ENCODE measurements at places on chromosomes 12 and 14.

- no peak for DNase-seq
These were observed 83.5 kb downstream of the SAMD4A start for GRCh38 chr14:54650331-54650958.

DNA sequence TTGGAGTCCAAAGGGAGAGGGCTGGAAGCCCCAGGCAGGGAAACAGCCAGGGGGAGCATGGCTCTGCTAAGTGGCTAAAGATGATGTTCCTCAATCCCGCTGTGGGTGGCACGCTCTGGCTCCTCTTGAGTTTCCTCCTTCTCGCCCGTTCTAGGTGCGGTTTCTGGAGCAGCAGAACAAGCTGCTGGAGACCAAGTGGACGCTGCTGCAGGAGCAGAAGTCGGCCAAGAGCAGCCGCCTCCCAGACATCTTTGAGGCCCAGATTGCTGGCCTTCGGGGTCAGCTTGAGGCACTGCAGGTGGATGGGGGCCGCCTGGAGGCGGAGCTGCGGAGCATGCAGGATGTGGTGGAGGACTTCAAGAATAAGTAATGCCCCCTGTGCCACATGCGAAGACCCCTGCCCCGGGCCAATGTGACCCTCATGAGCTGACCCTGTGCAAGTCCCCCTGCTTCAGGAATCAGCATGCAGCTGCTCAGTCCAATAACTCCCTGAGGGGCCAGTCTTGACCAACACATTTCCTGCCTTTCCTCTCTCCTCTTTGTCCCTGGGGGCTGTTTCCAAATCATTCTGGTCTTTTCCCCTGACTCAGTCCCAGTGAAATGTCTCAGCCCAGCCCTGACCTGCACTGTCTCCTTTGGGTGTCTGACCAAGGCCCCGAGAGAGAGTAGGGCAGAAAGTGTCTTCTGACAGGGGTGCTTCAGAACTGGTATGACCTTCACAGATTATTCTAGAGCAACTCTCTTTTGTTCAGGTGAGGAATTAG lies 2.1 kb downstream of the KRT7 start:
- DNase-seq = no peak

GRCh38 chr12:113305281-113305856 lies 29.5 kb downstream of the SLC8B1 start:
- DNase-seq = no peak

DNA sequence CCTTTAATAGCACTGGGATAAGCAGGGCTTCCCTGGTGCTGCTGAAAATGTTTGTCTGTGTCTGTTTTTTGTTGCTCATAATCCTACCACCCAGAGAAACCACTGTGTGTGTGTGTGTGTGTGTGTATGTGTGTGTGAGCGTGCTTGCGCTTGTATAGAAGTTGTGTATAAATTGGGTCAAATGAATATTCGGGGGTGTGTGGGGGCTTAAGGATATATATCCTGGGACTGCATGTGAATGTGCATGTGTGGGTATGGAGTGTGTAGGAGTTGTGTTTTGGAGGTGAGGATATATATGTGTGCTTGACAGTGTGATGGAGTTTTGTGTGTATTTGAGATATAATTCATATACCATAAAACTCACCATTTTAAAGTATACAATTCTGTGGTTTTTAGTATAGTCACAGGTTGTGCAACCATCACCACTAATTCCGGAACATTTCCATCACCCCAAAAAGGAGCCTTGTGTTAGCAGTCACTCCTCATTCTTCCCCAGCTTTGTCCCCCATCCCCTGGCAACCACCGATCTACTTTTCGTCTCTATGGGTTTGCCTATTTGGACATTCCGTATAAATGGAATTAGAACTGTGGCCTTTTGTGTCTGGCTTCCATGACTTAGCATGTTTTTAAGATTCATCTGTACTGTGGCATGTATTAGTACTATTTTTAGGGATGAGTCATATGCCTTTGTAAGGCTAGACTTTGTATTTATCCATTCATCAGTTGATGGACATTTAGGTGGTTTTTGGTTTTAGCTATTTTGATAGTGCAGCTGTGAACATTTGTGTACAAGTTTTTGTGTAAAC lies 25.6 kb downstream of the TCTN1 start:
- DNase-seq = no peak

- no peak for DNase-seq
These were observed 68.3 kb downstream of the LLPH start for GRCh38 chr12:66062290-66062625.

DNA sequence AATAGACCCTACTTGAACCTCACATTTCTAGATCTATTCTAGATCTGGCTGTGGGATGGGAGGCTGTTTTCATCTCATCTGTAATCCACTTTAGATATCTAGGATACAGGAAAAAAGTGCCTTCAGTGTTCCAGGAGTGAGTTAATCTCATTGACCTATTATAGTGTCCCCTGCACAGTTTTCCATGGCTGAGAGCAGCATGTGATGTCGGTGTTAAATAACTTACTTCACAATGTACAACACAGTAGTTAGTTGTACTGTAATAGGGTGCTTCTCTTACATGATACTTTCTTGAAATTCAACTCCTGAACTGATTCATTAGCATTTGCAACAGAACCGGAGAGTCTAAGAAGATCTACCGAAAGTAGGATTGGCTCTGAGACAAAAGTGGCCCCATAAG lies 62.6 kb downstream of the TMEM117 start:
- no peak for DNase-seq

DNA sequence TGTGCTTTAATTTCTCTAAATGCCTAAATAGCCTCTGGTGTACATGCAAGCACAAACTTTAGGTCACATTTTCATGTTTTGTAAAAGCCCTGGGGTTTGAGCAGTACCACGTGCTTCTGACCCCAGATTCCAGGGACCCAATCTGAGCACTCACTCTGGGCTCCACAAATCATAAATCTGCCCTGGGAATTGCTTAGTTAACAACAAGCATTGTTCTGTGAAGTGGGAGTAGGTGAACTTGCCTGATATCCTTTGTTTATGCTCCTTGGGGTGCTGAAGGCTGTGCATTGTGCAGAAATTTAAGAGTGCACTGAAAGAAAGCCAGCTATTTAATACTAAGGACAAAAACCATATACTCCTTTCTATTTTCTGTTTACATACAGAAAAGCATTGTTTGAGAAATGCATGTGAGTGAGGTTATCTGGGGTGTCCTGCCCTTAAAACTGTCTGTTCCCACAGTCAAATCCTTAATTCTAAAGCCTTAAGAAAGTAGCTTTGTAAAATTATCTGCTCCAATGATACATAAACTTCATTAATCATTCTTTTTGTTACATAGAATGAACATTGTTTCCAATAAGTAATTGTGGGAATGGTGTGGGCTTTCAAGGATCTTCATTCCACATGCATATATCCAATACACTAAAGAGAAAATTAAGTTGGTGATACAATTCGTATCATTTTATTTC lies 258.6 kb upstream of the NPAS3 start:
- DNase-seq = no peak

- DNase-seq = no peak
These were observed 23.8 kb upstream of the PCNX4 start for GRCh38 chr14:60067882-60068281.

DNA sequence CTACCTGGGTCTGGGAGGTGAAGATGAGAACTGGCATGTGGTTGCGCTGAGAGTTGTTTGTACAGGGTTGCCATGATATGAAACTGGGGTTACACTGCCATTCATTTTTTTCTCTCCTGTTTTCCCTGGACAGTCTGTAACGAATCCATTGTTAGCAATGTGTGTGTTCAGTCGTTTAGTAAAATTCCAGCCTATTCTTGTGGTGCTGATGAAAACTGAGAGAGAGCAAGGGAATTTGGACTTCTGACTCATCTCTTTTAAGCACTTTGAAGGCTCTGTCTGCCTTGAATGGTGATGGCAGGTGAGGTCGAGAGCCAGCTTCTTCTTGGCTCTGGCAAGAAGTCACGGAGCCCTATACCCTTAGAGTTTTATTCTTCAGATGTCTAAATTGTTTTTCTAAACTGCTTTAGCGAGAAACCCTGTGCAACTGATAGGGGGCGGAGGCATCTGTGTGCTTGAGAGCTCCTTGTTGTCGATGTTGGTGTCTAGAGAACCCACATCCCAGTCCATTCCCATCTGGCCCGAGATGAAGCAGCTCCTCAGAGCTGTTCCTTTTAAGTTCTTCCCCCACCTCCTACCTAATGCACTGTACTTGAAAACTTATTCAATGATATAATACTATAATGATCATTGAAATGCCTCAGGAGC lies 204.4 kb downstream of the TMX1 start:
- no peak for DNase-seq

- peak; percentile 65 for DNase-seq
These were observed 372.2 kb downstream of the RAD51B start for GRCh38 chr14:68191567-68192321.

GRCh38 chr12:5556946-5557673 lies 125.2 kb downstream of the NTF3 start:
- DNase-seq = no peak

- DNase-seq = no peak
These were observed 25.7 kb upstream of the LRP1-AS start for GRCh38 chr12:57173089-57173488.

- DNase-seq = peak; percentile 45
These were observed 53.0 kb downstream of the IFNG-AS1 start for GRCh38 chr12:68042212-68042699.

DNA sequence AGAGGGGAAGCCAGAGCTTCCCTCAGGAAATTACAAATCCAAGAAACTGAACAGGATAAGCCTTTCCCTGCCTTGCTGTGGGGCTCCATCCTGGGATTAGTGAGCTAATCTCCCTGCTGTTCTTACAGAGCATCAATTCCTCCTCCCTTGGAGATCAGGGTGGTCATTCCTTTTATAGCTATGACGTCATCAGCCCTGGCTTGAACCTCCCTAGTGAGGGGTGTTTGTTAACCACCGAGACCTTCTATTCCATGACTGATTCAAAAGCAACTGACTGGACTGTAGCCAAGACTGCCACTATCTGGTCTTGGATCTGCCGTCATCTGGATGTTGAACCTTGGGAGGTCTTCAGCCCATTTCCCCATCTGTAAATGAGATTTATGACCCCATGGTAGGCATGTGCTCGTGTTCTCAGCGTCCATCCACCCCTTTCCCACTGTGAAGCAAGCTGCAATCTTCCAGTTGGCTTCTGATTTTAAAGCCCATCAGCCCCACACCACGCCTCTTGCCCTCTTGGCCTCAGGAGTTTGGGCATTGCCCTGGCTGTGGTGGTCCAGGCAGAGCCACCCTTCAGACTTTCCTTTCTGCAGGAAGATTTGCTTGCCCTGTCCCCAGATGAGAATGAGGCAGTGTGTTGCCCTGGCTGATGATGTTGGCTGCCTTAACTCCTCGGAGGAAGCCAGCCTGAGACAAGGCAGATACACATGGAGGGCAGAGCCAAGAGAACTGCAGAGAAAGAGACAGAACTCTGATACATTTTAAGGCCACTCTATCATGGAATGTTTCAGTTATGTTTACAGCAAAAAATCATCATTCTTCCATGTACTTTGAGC lies 59.6 kb upstream of the ACTN1 start:
- DNase-seq = no peak

DNA sequence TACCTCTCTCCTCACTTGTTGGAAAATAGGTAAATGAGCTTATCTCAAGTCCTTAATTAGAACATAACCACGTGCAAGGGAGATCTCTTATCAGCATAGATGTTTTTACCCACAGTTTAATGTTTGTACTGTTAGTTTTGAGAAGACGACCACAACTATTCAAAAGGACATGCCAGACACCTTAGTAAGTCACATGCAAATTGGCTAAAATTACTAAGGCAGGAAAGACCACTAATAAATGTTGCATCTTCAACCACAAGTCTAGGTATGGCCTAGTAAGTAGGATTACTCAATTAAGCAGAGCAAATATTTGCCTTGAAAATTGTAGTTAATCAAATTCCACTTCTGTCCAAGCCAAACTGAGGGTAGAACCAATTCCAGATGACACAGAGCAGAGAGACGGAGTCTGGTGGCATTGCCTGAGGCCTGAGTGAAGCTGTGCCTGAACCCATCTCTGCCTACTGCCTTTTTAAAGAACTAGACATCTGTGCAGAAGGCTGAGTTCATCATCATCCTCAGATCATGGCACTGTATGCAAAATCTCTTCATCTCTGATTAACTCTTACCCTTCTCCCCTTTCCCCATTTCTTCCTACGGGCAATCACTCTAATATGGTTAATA lies 29.7 kb upstream of the CHST11 start:
- DNase-seq = no peak

- DNase-seq = no peak
These were observed 80.8 kb upstream of the REP15 start for GRCh38 chr12:27615331-27615891.

DNA sequence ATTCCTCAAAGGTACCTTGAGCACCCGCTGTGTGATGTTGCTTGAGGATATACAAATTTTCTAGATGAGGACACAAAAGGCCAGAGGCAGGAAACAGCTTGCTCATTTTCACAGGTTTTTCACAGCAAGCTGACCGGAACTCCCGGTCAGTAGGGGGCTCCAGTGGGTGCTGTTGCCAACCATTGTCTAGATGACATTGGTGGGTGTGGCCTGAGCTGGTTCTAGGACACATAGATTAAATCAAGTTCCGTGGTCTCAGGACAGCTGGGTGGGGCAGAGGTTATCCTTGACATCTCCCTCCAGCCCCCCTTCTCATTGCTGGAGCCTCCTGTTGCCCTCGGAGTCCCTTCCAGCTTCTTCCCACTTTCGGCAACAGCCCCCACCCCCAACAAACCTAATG lies 153.6 kb upstream of the FKBP4 start:
- no peak for DNase-seq

- no peak for DNase-seq
These were observed 429.7 kb downstream of the EGLN3 start for GRCh38 chr14:33521192-33521591.

- no peak for DNase-seq
These were observed 17.8 kb downstream of the RASSF8 start for GRCh38 chr12:25976289-25976688.

GRCh38 chr14:58533446-58533845 lies 104.3 kb upstream of the DACT1 start:
- DNase-seq = no peak

DNA sequence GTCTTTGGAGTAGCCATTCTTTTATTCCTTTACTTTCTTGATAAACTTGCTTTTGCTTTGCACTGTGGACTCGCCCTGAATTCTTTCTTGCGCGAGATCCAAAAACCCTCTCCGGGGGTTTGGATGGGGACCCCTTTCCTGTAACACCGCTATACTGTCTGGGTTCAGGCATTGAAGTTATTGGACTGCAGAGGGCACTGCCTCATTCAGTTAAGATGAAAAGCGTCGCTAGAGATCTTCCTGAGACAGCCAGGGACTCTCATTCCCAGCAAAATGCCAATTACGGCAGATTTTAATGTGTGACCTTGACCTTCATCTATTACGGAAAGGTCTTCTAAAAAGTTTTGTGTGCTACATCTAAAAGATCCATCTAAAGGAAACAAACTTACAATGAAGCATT lies 17.3 kb upstream of the RIMKLB start:
- no peak for DNase-seq

- no peak for DNase-seq
These were observed 105.3 kb downstream of the SLC6A15 start for GRCh38 chr12:84807249-84807648.

- no peak for DNase-seq
These were observed 653.9 kb upstream of the TBX3 start for GRCh38 chr12:115337693-115338543.

GRCh38 chr14:34003691-34004090 lies 52.8 kb upstream of the EGLN3 start:
- DNase-seq = no peak

Measured in NCI-H510A (cell line).